GM13977 (cell line): ENCODE measurements at places on chromosomes 5 and 9.

DNA sequence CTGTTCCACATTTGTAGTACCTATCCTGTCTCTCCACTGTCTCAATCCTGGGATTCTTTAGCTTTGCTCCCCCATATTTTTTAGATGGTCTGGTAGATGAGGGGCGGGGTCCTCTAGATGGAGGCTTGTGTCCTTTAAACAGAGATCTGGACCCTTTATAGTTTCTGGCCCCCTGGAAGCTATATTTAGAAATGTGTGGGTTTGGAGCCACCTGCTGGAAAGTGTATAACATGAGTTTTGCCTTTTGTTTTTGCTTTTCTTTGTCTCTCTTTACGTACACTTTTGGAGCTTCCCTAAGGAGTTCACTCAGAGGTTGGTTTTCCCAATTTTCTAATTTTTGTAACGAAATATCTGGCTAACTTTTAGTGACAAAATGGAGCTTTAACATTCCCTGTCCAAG is 110.7 kb downstream of the CFAP95 start:
- DNase-seq, result no peak

- no peak for DNase-seq
Observed at GRCh38 chr5:149658299-149658698, 71.8 kb upstream of the PPARGC1B start.

DNA sequence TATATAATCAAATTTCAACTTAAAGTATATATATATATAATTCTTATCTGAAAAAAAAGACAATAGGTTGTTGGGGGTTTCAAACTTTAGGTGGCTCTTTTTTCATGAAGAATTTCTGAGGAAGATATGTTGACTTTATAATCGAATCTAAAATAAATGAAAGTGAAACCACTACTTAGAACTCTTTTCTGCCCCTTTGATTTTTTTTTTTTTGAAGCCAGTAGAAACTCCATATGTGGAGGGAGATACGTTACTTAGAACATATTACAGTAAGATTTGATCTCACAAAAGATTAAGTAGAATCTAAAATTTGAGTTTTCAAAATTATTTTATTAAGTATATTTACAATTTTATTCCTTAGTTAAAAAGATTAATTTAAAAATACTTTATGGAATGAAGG is 96.9 kb downstream of the ATG10 start:
- no peak for DNase-seq

- DNase-seq, result no peak
Observed at GRCh38 chr9:73780916-73781315, 629.3 kb downstream of the ANXA1 start.
